ENCODE measurements at places on chromosomes 1 and 21. TPM values are rescaled to one million over a fixed set of nuclear protein-coding genes. Genes with fewer than 3 reads are reported as not detected.
A peak's percentile ranks its signal among the peaks of the same experiment; 100 is the strongest.

SMG7 gene
- total RNA-seq: 21.0 TPM

DNA sequence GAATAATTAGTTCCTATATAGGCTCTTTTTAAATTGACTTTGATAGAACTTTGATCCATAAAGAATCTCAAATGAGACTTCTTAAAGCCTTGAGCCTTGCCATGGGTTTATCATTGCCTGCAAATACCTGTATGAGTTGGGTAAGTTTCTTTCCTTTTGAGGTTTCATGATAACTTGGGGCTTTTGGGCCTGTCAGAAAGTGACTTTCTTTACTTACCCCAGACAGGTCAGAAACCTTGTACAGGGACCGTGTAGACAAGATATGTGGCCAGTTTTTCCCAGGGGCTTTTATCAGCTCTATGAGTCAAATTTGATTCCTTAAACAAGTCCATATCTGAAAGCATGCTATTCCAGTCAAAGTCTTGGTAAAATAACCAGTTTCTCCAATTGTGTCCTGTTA lies 17.3 kb downstream of the KCTD3 start:
- H3K27me3 ChIP-seq: no peaks in the 10 kb centered on the region
- DNase-seq: no peak
- no peak overlapping the region for H3K27ac ChIP-seq
- H3K4me3 ChIP-seq: no peak overlapping the region
- no peaks in the 10 kb centered on the region for H3K4me1 ChIP-seq

GRCh38 chr21:38852708-38853107 lies 47.0 kb downstream of the ETS2 start:
- DNase-seq: no peak
- H3K36me3 ChIP-seq: no peaks in the 10 kb centered on the region
- H3K4me1 ChIP-seq: peaks cover 9% of the 10 kb centered on the region
- no peak overlapping the region for H3K27ac ChIP-seq

GRCh38 chr1:235108185-235108593 lies 20.4 kb downstream of the TOMM20 start:
- no peaks in the 10 kb centered on the region for H3K27me3 ChIP-seq
- peaks cover 8% of the 10 kb centered on the region for H3K4me1 ChIP-seq
- peaks cover 66% of the 10 kb centered on the region for H3K36me3 ChIP-seq
- DNase-seq: no peak
- no peak overlapping the region for H3K4me3 ChIP-seq

HES5 gene
- not detected for total RNA-seq

RAD54L gene
- 10.4 TPM for total RNA-seq

DNA sequence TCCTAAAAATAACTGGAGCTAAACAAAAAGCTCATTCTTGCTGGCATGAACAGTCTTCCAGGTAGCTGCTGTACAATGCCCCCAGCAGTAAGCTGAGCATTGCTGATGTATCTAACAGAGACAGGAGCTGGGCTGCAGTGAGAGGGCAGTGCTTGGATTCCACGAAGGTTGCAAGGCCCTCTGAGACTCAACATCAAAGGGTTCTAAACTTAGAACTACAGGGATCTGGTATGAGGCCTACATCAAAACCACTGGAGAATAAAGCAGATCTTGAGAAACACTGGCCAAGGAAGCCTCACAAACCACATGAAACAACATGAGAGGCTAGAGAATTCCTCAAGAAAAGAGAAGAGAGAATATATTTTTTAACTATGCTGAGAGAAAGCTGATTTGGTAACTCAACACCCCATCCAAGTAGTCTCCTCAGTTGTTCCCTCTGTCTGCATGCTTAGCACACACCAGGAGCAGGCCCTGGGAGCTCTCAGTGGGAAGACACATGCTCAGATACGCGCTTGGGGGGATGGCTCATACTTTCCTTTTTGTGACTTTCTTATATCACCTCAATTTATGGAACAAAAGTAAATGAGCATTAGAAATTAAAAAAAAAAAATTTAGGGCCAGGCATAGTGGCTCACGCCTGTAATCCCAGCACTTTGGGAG lies 27.7 kb downstream of the DSTYK start:
- H3K27me3 ChIP-seq: no peaks in the 10 kb centered on the region
- no peak overlapping the region for H3K4me3 ChIP-seq
- H3K4me1 ChIP-seq: peaks cover 35% of the 10 kb centered on the region
- peak; percentile 54 for DNase-seq

DNA sequence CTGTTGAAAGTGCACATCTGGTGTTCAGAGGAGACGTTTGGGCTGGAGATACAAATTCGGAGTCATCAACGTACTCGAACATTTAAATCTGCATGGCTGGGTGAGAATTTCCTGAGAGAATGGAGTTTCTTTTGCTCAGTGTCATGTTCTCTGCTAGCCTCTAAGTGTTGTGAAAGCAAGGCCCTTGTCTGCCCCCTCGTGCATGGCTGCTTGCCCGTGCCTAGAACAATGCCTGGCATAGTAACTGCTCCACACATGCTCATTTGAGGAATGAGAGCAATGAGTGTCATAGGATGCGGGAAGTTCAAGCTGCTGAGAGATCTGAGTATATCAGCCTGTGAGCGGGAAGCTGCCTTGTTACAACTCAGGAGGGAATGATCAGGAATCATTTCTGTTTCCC lies 171.1 kb upstream of the CSF3R start:
- no peak overlapping the region for H3K27ac ChIP-seq
- no peaks in the 10 kb centered on the region for H3K4me1 ChIP-seq
- no peaks in the 10 kb centered on the region for H3K36me3 ChIP-seq
- H3K4me3 ChIP-seq: no peak overlapping the region
- no peak for DNase-seq

- DNase-seq: peak; percentile 81
- peak overlapping the region; percentile 72 for H3K27ac ChIP-seq
- no peaks in the 10 kb centered on the region for H3K27me3 ChIP-seq
Observed at GRCh38 chr1:178684542-178685000, 40.5 kb upstream of the RALGPS2 start.

DNA sequence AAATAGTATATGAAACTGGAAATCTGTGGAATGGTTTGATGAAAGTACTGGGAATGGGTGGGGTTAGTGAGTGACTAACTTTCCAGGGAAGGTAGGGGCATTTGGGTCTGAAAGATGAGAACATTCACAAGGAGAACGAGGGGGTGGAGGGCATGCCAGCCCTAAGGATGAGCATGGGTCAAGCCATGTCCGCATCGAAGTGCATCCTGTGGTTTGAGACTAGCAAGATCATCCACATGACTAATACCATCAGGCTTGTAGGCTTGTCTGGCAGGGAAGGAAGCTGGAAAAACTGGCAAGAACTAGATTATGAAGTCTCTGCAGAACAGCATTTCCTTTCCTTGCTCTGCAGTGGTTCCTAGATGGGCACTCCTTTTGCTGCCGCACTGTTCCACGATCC lies 70.4 kb upstream of the UBE2U start:
- H3K4me3 ChIP-seq: no peak overlapping the region
- peak overlapping the region; percentile 5 for H3K27ac ChIP-seq
- H3K4me1 ChIP-seq: peaks cover 24% of the 10 kb centered on the region
- H3K27me3 ChIP-seq: no peaks in the 10 kb centered on the region

- no peak overlapping the region for H3K4me3 ChIP-seq
- no peaks in the 10 kb centered on the region for H3K27me3 ChIP-seq
- peaks cover 21% of the 10 kb centered on the region for H3K4me1 ChIP-seq
- 0 out of 2 replicates have a peak, but pooled peaks cover 3% of the 10 kb centered on the region for H3K36me3 ChIP-seq
- no peak overlapping the region for H3K27ac ChIP-seq
- DNase-seq: no peak
Observed at GRCh38 chr21:45545236-45545570, 3.0 kb upstream of the SLC19A1 start.

SPRR2E gene
- total RNA-seq: not detected

DNA sequence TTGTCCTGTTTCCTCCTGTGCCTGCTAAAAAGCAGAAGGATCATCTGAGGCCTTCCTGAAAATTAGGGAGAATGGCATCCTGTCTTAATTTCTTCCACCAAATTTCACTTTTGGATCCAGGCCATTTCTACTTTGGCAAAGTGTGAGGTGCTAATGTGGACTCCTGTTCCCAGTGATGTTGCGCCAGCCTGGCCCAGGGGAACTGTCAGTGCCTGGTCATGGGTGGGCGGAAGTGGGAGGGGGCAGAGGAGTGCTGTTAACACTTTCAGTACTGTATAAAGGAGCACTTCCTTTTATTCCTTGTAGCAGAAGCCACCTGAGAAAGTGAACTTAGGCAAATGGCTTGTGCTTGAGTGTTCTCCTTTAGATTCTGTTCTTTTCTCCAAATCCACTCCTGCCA lies 19.9 kb downstream of the ELAPOR1 start:
- H3K4me3 ChIP-seq: no peak overlapping the region
- no peaks in the 10 kb centered on the region for H3K27me3 ChIP-seq
- no peaks in the 10 kb centered on the region for H3K4me1 ChIP-seq
- DNase-seq: no peak

SLC35F3 gene
- not detected for total RNA-seq

DNA sequence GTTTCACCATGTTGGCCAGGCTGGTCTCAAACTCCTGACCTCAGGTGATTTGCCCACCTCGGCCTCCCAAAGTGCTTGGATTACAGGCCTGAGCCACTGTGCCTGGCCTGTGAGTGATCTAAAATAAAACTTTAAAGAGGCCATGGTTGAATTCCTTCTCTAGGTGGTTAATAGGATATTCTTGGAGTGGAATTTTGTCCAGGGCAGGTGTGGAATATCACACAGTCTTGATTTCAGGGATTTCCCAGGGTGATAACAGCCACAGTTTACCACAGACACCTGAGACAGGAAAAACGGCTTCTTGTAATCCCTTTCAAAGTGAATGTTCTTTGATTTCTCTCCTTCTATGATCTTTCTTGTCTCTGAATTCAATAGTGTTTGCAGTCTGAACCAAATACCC lies 32.1 kb upstream of the C1orf21 start:
- no peaks in the 10 kb centered on the region for H3K4me1 ChIP-seq
- DNase-seq: no peak
- H3K27ac ChIP-seq: no peak overlapping the region
- peaks cover 5% of the 10 kb centered on the region for H3K27me3 ChIP-seq
- no peak overlapping the region for H3K4me3 ChIP-seq

DNA sequence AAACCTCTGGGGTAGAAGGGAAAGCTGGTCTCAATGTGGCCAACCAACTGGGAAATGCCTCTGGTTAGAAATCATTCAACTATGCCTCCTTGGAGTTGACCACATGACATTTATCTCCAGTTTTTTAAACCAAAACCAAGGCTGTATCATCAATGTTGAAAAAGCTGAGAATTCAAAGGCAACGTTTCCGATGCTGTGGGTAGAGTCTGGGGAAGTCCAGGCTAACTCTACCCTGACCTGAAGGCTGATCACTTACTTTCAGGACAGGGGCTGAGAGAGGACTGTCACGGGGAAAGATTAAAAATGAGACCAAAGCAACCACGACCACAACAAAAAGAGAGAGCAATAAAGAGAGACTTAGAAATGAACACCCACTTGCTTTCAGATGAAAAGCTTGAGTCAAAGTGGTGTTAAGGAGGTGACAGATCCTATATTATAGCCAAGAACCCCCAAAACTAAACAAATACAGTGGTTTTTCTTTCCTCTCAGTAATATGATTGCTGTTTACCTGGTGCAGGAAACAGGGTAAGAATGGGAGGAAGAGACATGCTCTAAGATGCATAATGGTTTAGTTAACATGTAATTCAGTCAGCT lies 90.8 kb upstream of the TNFSF4 start:
- H3K4me3 ChIP-seq: no peak overlapping the region
- no peaks in the 10 kb centered on the region for H3K27me3 ChIP-seq
- H3K27ac ChIP-seq: no peak overlapping the region
- no peaks in the 10 kb centered on the region for H3K36me3 ChIP-seq

DNA sequence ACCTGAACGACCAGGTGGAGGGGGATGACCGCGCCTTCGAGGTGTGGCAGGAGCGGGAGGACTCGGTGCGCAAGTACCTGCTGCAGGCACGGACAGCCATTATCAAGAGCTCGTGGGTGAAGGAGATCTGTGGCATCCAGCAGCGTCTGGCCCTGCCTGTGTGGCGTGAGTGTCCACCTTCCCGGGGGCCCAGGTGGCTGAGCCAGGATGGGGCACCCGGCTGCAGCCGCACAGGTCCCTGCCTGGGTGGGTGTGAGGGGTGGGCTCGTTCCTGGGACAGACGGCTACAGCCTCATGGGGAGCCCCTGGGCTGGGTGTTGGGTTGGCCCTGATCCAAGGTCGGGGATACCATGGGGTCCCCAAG lies 65.2 kb downstream of the TRIM11 start:
- no peak overlapping the region for H3K4me3 ChIP-seq
- H3K4me1 ChIP-seq: no peaks in the 10 kb centered on the region
- no peaks in the 10 kb centered on the region for H3K27me3 ChIP-seq
- no peaks in the 10 kb centered on the region for H3K36me3 ChIP-seq
- no peak for DNase-seq

CFHR4 gene
- total RNA-seq: not detected

DNA sequence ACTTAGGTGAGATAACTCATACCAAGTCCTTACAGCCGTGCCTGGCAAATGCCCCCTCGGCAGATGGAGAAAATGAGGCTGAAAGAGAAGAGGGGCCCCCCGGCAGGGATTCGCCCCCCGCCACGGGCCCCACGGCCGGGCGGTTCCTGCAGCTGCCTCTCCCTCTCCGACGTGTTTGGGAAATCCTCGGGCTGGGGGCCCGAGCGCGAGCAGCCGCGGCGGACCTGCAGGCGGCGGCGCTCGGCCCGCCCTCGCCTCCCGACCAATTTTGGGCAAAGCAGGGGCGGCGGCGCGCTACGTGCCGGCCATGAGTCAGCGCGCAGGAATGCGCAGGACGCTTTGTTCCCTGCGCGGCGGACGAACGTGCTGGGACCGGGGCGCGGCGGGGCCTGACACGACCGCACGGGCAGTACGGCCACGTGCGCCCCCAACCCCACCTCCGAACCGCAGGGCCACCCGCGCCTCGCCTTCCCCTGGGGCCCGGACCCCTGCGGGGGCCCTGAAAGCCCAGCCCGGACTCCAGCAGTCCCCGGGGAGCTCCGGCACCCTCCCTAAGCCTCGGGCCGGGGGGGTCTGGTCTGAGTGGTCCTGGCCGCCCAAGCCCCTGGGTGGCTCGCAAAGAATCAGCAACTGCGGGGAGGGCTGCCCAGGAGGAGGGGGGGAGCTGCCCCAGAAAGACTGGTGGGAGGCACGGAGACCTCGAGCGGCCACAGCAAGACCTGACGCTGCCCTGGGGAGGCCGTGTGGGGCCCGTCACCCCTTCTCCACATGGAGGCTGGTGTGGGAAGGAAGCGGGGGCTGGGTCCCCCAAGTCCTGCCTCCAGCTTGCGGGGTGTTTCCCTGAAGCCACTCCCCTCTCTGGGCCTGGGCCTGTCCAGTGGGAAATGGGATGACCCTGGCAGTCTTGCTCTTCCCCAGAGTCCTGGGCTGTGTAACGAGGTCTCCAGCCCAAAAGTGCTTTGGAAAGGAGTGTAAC lies 11.9 kb upstream of the EDN2 start:
- peak overlapping the region; percentile 4 for H3K4me3 ChIP-seq
- peak; percentile 96 for DNase-seq
- peaks cover 97% of the 10 kb centered on the region for H3K4me1 ChIP-seq
- H3K27ac ChIP-seq: peak overlapping the region; percentile 92

GRCh38 chr21:28229814-28230213 lies 762.9 kb downstream of the LTN1 start:
- H3K4me1 ChIP-seq: no peaks in the 10 kb centered on the region
- no peak for DNase-seq
- H3K36me3 ChIP-seq: no peaks in the 10 kb centered on the region
- no peak overlapping the region for H3K4me3 ChIP-seq
- H3K27me3 ChIP-seq: no peaks in the 10 kb centered on the region
- H3K27ac ChIP-seq: no peak overlapping the region

FNDC10 gene
- 0.76 TPM for total RNA-seq

GRCh38 chr1:41614818-41615217 lies 130.3 kb upstream of the EDN2 start:
- no peak for DNase-seq
- H3K27me3 ChIP-seq: no peaks in the 10 kb centered on the region
- H3K27ac ChIP-seq: no peak overlapping the region
- H3K4me1 ChIP-seq: peaks cover 2% of the 10 kb centered on the region
- H3K36me3 ChIP-seq: no peaks in the 10 kb centered on the region

Measured in SJSA1 (cell line).